ENCODE measurements at places on chromosomes 2 and 18.
A peak's percentile ranks its signal among the peaks of the same experiment; 100 is the strongest.

- no peak for DNase-seq
Observed at GRCh38 chr2:96969321-96969720, 17.1 kb downstream of the FAM178B start.

- DNase-seq = no peak
Observed at GRCh38 chr2:239339241-239339640, 61.6 kb downstream of the HDAC4 start.

DNA sequence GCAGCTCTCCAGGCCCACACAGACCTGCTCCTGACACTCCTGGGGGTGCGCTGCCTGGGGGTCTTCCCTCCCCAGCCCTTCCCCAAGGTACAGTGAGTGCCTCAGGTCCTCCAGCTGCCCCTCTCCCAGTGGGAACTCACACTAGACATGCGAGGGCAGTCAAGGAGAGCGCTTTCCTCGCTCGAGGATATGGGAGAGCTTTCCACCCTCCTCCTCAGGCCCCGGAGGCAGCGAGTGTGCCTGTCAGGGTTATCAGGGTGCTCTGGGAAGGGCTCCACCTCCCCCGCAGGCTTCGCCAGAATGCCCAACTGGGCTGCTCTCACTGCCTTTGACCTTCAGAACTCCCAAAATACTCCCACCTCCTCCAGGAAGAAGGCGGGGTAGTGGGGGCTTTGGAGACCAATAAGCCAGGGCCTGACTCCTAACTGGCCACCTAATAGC is 85.7 kb upstream of the LAPTM4A start:
- DNase-seq = no peak

GRCh38 chr2:177724398-177725287 is 332.1 kb downstream of the AGPS start:
- peak; percentile 58 for DNase-seq

- no peak for DNase-seq
Observed at GRCh38 chr2:44010266-44010665, 14.5 kb upstream of the LRPPRC start.

All from NCI-H774 (cell line).